ENCODE measurements at places on chromosomes 4 and X.
A peak's percentile ranks its signal among the peaks of the same experiment; 100 is the strongest.

GRCh38 chr4:96092151-96092705, 252.3 kb downstream of the PDHA2 start:
- no peak for DNase-seq

GRCh38 chr4:150418757-150419410, 163.1 kb upstream of the MAB21L2 start:
- no peak for DNase-seq

DNA sequence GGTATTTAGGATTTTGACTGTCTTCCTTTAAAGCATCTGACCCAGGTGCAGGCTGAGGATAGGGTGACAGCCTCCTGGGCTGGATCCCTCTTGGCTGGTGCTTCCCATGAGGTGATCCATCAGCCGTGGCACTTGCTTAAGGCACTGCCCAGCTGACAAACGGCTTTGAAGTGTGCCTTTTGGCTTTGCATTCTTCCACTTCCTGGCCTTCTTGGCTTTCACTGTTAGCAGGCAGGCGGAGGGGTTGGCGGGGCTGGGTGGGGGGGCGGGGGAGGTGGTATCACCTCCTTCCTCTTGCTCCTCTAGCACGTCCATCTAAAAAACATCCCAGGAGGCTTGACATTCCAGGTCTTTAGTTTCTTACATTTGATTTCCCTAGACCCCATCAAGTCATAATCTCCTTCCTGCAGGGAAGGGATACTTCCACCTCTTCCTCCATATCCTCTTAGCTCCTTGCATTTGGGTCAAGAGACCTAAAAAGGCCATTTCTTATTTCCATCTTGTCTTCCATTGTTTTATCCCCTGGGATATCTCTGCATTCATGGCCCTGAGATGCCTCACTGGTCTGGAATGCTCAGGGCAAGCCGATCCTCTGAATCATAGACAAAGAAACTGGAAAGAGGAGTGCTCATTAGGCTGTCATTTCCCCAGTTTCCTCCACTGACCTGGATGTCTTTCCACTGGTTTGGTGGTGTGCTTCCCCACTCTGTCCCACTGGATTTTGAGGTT, 11.3 kb upstream of the APLN start:
- DNase-seq: no peak

- no peak for DNase-seq
These were observed 4.8 kb upstream of the CCSER1 start for GRCh38 chr4:90122355-90122748.

- no peak for DNase-seq
These were observed 87.9 kb upstream of the SPRY1 start for GRCh38 chr4:123308667-123309066.

DNA sequence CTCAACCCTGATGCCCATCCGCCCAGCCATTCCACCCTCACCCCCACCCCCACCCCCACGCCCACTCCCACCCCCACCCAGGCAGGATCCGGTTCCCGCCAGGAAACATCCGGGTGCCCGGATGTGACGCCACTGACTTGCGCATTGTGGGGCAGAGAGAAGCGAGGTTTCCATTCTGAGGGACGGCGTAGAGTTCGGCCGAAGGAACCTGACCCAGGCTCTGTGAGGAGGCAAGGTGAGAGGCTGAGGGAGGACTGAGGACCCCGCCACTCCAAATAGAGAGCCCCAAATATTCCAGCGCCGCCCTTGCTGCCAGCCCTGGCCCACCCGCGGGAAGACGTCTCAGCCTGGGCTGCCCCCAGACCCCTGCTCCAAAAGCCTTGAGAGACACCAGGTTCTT, at the start of gene MAGEA1:
TSS of gene MAGEA1 (plus strand) at position 154 of the 400 bp plus-strand sequence. CDS start 3,106 bp downstream, outside the sequence.
- no peak for DNase-seq

- DNase-seq: no peak
These were observed 29.4 kb upstream of the KIAA0232 start for GRCh38 chr4:6753103-6753560.

GRCh38 chrX:81174286-81174685, 27.4 kb downstream of the HMGN5 start:
- DNase-seq: no peak

DNA sequence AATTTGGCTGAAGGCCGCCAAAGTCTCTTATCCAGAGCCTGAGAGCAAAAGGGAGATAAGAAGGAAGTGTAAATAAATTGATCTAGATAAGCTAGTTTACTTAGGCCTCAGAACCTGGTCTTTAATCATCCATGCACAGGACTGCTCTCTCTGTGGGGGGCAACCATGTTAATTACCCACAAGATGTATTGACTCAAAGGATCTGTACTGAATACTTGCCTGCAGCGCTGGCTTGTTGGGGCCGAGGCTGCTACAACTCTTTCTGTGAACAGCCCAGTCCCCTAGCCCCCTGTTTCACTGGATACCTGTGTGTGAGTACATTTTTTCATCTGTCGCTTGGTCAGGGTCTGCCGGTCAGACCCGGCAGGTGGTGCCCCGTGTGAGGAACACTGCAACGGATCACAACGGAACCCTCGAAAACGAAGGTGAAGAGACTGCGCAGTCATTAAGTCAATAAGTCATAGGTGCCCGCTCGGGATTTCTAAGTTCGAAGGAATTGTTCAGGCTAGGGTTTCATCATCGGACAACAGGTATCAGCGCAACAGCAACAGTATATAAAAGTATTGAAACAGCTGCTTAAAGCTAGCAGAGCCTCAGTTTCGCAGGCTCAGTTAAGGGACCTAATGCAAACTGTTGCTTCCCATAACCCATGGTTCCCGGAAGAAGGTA, 8.3 kb downstream of the MAGEA11 start:
- no peak for DNase-seq

- no peak for DNase-seq
These were observed 129.3 kb downstream of the SLIT2 start for GRCh38 chr4:20381005-20381404.

DNA sequence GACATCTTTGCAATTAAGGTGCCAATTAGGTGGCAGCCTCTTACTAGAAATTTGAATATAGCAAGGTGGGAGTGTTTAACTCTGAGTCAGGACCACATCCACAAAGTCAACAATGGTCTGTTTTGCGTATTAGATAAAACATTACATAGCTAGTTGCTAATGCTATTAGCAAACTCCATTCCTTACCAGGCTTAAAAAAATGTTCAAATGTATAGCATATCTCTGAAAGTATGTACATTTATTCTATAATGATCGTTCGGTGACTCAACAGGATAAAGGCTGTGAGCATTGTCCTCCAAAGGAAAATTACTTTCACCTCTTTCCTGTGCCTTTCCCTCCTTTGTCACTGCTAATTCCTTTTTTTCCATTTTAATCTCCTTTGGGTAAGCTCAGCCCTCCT, 74.5 kb downstream of the SYTL5 start:
- DNase-seq: no peak

DNA sequence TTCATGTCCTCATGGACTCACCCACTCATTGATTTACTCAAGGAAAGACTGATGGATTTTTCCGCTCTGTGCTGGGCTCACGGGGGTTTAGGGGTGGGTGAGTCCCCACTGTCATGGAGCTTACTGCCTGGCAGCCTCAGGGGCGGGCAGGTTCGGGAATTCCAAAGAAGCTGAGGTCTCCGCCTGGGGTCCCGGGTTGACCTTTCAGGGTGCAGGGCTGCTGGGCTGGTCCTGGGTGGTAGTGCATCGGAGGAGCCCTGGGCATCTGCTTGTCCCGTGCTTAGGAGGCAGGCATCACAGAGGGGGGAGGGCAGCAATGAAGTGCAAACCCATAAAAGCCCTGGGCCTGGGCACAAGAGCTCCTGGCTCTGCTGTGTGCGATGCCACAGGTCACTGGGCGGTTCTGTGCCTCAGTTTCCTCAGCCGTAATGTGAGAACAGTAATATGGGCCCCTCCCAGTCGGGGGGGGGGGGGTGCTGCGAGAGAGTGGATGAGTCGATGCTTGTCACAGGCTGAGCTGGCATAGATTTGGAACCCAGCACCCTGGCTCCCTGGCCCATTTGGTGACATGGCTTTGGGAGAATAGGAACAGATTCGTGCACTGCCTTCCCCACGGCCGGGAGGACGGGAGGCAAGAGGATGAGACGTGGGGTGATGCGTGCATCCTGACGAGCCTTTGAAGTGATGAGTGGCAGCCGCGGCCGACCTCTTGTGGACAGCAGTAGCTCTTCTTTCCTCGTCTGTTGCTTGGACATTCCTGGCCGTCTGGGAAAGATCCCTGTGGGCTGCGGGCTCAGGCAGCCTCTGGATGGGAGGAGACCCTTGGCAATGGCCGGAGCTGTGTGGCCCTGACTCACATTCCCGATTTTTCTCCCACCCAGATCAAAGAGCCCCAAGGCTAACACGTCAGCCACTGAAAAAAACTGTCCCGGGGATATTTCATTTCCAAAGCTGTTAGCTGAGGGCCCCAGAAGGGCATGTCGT, 42.0 kb downstream of the PSAPL1 start:
- DNase-seq: no peak

- DNase-seq: no peak
These were observed 143.7 kb downstream of the NAA11 start for GRCh38 chr4:79182209-79182608.

DNA sequence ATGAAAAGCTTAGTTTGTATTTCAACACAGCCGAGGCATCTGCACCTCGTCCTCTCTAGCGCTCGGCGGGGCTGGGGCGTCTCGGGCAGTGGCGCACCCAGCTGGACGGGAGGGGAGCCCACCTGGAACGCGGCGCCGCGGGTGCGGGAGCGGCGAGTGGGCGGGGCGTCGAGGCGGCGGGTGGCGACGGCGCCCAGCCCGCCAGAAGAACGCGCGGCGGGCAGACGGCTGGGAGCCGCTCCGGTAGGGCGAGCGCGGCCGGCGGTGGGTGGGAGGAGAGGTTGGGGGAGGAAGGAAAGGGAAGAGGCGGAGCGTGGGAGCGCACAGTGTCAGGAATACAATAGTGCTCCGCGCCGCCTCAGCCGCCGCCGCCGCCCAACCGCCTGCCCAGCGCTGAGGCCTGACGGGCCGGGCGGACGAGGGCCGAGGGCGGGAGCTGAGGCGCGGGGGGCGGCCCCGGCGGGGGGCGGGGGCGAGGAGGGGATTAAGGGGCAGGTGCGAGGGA, at the start of gene JADE3:
TSS of gene JADE3 (plus strand) at position 324 of the 505 bp plus-strand sequence. CDS start 72,474 bp downstream, outside the sequence.
- peak; percentile 25 for DNase-seq

- DNase-seq: no peak
These were observed 624.3 kb upstream of the TENM3 start for GRCh38 chr4:181618896-181619295.

DNA sequence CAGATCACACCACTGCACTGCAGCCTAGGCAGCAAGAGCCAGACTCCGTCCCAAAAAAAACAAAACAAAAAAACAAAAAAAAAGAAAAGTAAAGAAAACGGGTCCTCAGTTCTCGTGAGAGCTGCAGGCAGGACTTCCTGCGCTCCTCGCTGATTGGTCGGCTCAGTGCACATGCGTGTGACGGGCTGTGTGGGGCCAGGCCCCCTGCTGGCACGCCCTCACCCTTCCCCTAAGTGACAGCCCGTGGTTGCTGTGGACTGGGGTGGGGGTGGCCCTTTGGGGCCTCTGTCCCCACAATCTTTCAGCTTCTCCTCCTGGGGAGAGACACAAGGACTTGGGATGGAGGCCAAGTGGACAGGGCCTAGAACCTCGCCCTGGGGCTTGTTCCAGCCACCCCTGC, at the start of gene FAM9B:
TSS of gene FAM9B (minus strand) at position 139 of the 400 bp plus-strand sequence. CDS start 1,141 bp downstream, outside the sequence.
- no peak for DNase-seq

DNA sequence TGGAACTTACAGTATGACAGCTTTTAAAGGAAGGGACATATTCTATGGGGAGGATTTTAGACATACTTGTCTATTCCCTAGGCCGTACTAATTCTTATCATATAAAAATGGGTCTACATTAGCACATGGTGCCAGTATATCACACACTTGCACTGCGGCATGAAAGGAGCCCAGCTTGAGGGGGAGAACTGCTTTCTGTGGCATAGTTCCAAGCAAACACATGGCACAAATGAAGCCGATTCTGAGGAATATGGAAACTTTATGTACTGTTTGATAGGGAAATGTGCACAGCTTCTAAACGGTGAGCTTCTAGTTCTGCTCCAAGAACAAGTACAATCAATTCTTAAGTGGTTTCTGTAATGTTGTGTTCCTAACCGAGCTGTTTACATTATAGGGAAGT, 675.6 kb upstream of the FTHL17 start:
- no peak for DNase-seq

GRCh38 chr4:89486042-89486441, 178.4 kb upstream of the GPRIN3 start:
- no peak for DNase-seq

DNA sequence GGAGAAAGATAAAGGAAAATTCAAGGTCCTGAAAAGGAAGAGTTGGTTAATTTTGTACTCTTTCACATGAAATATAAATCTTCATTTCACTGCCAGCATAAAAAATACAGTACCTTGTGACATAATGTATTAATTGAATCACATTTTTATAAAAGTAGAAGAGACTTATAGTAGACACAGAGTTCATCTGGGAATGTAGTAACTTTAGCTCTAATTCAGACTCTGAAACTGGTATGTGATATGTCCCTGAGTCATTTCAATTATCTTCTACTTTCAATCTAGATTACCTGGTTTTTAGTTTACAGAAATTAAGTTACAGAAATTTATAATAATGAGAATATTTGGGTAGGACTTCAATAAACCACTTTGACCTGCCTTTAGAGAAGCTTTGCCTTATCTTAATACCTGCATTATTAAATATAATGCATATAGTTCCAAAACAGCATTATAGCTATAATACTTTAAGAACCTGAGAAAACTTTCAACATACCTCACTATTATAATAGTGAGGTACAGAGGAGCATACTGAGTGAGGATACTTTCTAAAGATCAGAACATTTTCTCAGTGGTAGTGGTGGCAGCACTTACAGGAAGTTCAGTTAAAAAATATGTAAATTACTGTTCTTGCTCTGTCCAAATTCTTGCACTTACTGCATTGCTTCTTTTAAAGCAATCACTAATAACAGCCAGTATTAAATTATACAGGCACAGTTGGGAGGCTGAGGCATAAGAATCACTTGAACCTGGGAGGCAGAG, 11.2 kb downstream of the NEK1 start:
- no peak for DNase-seq

DNA sequence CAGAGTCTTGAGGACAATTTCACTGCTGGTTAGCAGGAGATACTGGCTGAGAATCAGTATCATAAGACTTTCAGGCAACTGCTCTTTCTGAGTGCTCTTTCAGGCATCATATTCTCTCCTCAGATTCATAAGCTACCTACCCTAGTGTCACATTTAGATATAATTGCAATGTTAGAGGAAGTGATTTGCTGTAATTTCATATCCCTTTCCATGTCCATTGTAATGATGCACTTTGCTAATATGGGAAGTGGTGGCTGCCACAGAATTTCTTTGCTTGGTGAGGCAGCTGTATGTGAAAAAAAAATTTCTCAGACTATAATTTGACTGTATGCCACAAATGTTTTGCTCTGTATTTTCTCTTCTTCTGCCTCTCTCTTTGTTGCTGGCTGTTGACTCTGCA, 63.3 kb downstream of the DOCK11 start:
- DNase-seq: no peak

DNA sequence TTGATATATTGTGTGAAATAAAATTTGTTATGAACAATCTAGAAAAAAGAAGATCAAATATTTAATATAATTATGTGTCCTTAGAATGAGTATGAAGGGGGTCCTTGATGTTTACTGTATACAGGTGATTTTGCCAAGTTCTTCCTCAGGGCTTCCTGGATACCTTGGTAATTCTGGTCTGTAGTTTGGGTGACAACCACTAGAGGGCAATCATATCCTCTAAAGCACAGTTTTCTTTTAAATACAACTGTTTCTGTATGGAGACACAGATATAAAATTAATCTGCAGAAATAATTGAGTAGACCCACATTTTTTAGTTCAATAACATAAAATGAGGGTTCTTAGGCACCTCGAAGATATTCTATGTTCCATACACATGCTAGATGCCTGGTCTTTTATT, 157.7 kb downstream of the SPANXN1 start:
- no peak for DNase-seq

Measured in stimulated activated CD4-positive, alpha-beta T cell treated with anti-CD3 and anti-CD28 coated beads, Interleukin-4, amount 100 ng/mL, for 1 hour (primary cell).